A549 treated with Hydrocortisone at 1 μM for 4 hours (cell line): ENCODE measurements at places on chromosomes 12 and 14. TPM values are rescaled to one million over a fixed set of nuclear protein-coding genes. Genes with fewer than 3 reads are reported as not detected.

E2F7 gene
- total RNA-seq = 5.6 to 8.6 TPM (median 7.7 TPM) in 5 replicates

XPOT gene
- 40.4 to 48.9 TPM (median 48.5 TPM) in 5 replicates for total RNA-seq

FSCB gene
- total RNA-seq = not detected in 5 replicates

BEGAIN gene
- 5.4 to 7.0 TPM (median 5.8 TPM) in 5 replicates for total RNA-seq

CLEC14A gene
- total RNA-seq = not detected in 5 replicates

SPX gene
- total RNA-seq = 3.7 to 4.3 TPM (median 4.0 TPM) in 5 replicates

ERH gene
- total RNA-seq = 303 to 347 TPM (median 338 TPM) in 5 replicates

STK38L gene
- 11.2 to 13.6 TPM (median 12.6 TPM) in 5 replicates for total RNA-seq

RPL10L gene
- not detected in 5 replicates for total RNA-seq

LMO3 gene
- not detected in 5 replicates for total RNA-seq

DPPA3 gene
- not detected in 5 replicates for total RNA-seq

ZCRB1 gene
- total RNA-seq = 60.0 to 64.7 TPM (median 60.3 TPM) in 5 replicates

SPTB gene
- 1.5 to 1.9 TPM (median 1.7 TPM) in 5 replicates for total RNA-seq

KRT83 gene
- 2.1 to 7.9 TPM (median 6.3 TPM) in 5 replicates for total RNA-seq

KRT72 gene
- 0.07 TPM in 1 of 5 replicates, not detected in the others for total RNA-seq

ARHGEF40 gene
- total RNA-seq = 7.4 to 9.9 TPM (median 8.6 TPM) in 5 replicates

ALDH6A1 gene
- total RNA-seq = 2.4 to 3.1 TPM (median 2.5 TPM) in 5 replicates

SCN8A gene
- total RNA-seq = 1.00 to 1.7 TPM (median 1.5 TPM) in 5 replicates

B3GNT4 gene
- total RNA-seq = 0.62 to 0.86 TPM (median 0.79 TPM) in 5 replicates

OR4K17 gene
- not detected in 5 replicates for total RNA-seq

RAPGEF3 gene
- 0.45 to 0.62 TPM (median 0.56 TPM) in 5 replicates for total RNA-seq

KRT6C gene
- total RNA-seq = 0.06 TPM in 1 of 5 replicates, not detected in the others

TRIAP1 gene
- total RNA-seq = 74.0 to 86.7 TPM (median 77.2 TPM) in 5 replicates

NEUROD4 gene
- not detected in 5 replicates for total RNA-seq
